NCI-H510A (cell line): ENCODE measurements at places on chromosomes 4 and X.

DNA sequence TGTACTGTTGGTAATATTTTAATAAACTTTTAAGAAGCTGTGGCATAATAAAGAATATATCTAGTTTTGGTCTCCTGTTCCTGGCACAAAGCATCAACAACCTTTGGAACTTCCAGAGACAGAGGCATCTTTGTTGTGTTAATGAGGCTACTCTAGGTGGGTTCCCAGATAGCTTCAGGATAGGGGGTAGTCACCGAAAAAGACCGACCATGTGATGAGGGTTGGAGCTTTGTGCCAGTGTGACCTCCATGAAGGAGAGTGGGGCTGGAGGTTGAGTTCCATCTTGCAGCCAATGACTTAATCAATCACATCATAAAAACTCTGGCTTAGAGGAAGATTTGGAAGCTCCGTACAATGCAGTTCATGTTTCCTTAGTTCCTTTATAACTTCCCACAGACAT lies 9.9 kb downstream of the PPAT start:
- no peak for DNase-seq

- DNase-seq = no peak
Measured at GRCh38 chrX:72125331-72126047, 6.2 kb downstream of the RTL5 start.

GRCh38 chr4:55475394-55476243 lies 71.1 kb downstream of the CLOCK start:
- no peak for DNase-seq

- no peak for DNase-seq
Measured at GRCh38 chrX:41946989-41947612, 23.7 kb upstream of the CASK start.

DNA sequence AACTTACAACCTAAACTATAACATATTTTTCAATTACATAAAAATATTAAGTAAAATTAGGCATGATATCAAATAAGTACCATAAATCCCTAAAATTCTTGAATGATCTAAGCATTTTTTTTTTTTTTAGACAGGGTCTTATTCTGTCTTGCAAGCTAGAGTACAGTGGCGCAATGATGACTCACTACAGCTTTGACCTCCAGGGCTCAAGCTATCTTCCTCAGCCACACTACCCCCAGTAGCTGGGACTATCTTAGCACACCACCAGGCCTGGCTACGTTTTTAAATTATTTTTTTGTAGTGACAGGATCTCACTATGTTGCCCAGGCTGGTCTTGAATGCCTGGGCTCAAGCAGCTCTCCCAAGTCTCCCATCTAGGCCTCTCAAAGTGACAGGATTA lies 1042.3 kb downstream of the FSTL5 start:
- DNase-seq = no peak

- DNase-seq = no peak
Measured at GRCh38 chr4:122898370-122899150, 23.8 kb downstream of the NUDT6 start.

GRCh38 chr4:153589703-153590595 lies 94.1 kb upstream of the TLR2 start:
- DNase-seq = no peak

GRCh38 chrX:129577473-129577872 lies 37.4 kb downstream of the OCRL start:
- no peak for DNase-seq

- DNase-seq = no peak
Measured at GRCh38 chr4:157219711-157220370, 687 bp upstream of the GRIA2 start.

DNA sequence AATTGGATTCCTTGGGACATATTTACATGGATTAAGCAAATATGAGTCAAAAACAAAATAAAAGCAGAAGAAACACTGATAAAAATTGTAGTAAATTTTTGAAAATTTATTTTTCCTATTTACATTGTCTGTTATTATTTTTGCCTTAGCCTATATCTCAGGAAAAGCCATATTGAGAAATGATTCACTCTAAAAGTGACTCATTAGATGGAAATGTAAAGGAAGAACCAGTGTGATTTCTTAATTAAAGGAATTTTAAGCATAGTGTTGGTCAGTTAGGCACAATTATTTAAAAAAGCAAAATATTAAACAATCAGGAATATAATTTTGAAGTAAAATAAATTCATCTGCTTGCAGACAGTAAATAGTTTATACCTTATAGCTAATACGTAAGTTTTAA lies 167.4 kb upstream of the NAP1L5 start:
- no peak for DNase-seq

DNA sequence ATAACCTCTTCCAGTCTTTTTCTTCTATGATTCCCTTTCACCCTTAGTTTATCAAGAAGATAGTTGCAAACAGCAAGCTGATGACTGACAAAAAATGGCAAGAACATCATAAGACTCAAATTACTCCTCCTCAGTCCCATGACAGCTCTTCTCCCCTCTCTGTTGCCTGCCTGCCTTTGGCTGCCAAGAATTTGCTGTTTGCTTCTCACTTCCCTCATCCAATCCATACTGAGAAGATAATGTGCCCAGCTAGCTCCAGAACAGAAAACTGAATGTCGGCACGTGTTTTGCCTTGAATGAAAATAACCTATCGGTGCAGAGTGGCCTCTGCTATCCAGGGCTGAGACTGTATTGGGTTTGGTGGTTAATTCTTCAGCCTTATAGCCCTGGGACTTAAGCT lies 192.1 kb downstream of the PPARGC1A start:
- no peak for DNase-seq

DNA sequence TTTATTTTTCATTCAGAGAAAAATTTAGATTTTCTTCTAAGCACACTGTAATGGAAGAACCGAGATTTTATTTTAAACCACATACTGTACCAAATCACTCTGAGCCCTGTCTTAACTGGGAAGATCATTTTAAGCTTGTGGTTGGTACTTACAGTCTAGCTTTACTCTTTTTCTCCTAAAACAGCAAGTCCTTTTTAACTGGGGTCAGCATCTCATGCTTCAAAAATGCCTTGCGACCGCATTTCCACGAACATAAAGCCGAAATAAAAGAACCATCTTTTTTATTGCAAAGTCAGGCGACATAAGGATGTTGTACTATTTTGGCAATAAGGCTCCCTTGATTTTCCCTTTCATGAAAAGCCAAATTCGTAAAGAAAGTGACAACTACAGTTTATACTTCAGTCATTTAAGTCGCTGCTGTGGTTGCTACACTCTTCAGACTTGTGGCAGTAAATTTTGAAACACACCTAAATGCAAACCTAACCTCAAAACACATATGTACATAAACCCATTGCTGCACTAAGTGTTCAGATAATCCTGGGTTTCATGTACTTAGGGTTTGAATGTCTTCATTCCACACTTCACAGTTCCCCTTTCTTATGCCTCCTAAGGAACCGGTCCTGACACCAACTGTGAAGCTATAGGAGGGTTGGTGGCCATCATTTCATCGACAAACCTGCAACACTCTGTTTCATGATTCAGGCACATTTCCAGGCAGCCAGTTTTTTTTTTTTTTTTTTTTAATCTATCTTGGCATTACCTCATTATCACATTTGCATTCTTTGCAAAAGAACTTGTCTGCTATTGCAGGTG lies 3.0 kb downstream of the STOX2 start:
- DNase-seq = no peak

- DNase-seq = no peak
Measured at GRCh38 chrX:22577181-22577580, 304.5 kb downstream of the CBLL2 start.

DNA sequence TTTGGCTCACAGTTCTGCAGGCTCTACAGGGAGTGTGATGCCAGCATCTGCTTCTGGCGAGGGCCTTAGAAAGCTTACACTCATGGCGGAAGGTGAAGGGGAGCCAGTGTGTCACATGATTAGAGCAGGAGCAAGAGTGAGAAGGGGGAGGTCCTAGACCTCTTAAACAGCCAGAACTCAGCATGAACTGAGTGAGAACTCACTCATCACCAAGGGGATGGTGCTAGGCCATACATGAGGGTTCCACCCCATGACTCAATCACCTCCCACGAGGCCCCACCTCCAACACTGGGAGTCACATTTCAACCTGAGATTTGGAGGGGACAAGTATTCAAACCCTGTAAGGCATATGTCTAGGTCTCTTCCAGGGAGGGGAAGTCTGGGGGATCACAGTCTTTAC lies 33.4 kb downstream of the SPRY1 start:
- DNase-seq = no peak

DNA sequence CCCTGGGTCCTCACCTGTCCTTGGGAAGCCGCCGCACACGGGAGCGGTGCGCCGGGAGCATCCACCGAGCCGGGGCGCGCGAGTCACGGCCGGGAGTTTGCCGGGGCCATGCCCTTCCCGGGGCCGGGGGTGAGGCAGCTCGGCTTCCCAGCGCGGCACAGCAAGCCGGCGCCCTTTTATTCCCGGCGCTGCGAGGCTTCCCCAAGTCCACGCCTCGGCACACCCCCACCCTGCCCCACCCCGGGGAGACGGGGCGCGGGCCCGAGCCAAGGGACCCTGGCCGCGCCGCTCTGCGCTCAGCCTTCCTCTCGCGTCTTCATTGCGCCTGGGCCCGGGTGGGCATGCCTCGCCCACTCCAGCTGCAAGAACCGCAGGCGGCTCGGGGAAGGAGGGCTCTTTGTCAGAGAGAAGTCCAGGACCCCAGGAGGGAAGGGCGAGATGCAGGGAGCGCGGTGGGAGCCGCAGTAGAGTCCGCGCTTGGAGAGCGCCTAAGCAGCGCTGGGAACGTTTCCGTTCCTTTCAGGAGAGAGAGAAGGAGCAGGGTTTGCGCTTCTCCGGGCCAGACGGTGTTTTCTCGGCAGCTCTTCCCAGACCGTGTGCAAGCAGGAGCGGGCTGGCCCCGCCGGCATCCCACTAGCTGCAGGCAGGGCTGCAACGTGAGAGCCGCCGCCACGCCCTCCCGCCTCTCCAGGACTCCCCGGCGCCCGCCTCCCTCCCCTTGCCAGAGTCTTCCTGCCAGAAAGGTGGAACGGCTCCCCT lies at the start of gene MXRA5:
Gene MXRA5 (minus strand): TSS at position 152 of the 759 bp plus-strand sequence. CDS start 2,819 bp downstream, outside the sequence.
- peak; percentile 31 for DNase-seq

GRCh38 chr4:13546142-13546940 lies 2.0 kb upstream of the NKX3-2 start:
- DNase-seq = no peak

DNA sequence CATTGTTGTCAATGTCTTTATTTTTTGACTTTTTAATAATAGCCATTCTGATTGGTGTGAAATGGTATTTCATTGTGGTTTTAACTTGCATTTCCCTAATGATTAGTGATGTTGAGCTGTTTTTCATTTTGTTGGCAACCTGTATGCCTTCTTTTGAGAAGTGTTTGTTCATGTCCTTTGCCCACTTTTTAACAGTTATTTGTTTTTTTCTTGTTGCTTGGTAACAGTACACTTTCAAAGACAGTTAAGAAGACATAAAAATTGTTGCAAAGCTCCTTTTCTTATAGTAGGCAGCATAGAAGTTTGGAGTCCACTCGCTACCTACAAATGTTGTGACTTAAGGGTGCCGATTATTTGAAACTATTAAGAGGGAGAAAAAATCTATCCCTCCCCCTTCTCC lies 48.7 kb upstream of the SLC7A11 start:
- DNase-seq = no peak

GRCh38 chr4:114479595-114479994 lies 119.0 kb upstream of the UGT8 start:
- peak; percentile 6 for DNase-seq

GRCh38 chrX:71547339-71547738 lies 14.4 kb downstream of the OGT start:
- DNase-seq = no peak

- no peak for DNase-seq
Measured at GRCh38 chr4:16867827-16868226, 30.6 kb downstream of the LDB2 start.

- DNase-seq = no peak
Measured at GRCh38 chr4:28490669-28491068, 1630.0 kb downstream of the STIM2 start.

DNA sequence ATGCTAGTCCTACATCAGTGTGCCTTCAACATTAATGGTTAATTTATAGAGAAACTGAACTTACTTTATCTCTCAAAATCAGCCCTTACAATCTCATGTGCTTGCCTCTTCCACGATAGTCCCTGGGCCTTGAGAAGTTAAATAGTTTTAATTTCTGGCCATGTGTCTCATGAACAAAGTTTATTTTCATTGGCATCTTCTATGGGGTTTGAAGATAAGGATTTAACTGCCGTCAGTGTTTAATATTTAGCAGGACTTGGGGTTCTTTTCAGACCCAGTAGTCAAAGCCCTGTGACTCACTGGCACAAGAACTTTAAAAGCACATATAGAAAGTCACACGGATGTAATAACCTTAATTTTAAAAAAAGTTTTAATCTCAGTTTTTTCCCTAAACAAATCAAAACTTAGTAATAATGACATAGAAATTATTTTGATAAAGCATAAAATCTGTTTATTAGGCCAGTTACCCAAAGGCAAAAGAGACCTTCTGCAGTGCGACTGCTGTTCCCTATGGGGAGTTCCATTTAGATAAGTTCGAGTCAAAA lies 10.1 kb upstream of the MPP1 start:
- no peak for DNase-seq

- DNase-seq = no peak
Measured at GRCh38 chr4:83369831-83370639, 35.4 kb upstream of the HPSE start.

DNA sequence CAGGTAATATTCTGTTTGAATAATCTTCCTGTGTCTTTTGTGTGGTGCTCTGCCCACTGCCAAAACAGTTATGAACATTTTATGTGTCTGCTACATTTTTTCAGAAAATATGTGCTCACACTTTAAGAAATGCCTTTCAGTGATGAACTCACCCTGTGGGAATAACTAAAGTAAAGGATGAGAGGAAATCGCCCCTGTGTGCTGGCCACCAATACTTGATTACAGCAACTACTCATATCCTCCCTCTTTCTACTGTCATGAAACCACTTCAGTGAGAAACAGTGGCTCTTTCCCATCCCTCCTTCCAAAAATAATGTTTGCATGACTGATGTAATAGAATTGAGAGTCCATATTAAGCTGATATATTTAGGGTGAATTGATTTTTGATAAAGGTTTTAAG lies 900.9 kb downstream of the RAB28 start:
- no peak for DNase-seq

GRCh38 chr4:54066088-54066415 lies 1.6 kb upstream of the CHIC2 start:
- no peak for DNase-seq

GRCh38 chr4:145851511-145852201 lies 87.0 kb downstream of the ZNF827 start:
- no peak for DNase-seq

DNA sequence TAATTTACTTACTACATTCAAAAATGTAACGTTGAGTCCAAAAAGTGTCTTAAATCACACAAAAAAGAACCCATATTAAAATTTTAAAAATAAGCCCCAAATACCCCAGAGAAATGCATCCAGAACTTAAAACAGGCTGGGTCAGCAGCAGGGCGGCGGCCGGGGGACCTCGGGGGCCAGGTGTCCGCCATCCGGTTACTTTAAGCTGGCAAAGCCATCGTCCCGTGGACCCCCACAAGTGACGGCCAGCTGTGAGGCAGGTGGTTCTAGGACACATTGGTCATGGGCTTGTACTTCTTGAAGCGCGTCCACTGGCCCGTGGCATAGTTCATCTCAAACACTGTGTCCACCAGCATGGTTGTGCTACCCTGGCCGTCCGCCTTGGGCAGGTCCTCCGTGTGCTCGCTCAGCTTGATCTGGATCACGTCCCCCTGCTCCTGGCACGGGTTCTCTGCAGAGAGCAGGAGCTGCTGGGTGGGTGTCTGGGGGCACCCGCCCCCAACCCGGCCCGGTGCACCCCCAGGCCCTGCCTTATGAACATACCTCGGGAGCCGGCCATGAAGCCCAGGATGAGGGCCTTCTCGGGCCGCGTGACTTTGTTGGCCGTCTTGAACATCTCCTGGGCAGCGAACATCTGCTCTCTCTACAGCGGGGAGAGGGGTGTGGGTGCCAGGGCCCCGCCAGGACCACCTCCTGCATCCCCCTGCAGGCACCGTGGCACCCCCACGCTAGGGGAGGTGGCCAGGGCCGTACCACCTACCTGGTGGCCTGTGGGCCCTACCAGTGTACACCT lies 25.5 kb downstream of the NELFA start:
- no peak for DNase-seq
